Right renal cortex interstitium (tissue), 3 donors: ENCODE measurements at places on chromosomes 5 and 9. TPM values are rescaled to one million over a fixed set of nuclear protein-coding genes. Genes with fewer than 3 reads are reported as not detected.

DNA sequence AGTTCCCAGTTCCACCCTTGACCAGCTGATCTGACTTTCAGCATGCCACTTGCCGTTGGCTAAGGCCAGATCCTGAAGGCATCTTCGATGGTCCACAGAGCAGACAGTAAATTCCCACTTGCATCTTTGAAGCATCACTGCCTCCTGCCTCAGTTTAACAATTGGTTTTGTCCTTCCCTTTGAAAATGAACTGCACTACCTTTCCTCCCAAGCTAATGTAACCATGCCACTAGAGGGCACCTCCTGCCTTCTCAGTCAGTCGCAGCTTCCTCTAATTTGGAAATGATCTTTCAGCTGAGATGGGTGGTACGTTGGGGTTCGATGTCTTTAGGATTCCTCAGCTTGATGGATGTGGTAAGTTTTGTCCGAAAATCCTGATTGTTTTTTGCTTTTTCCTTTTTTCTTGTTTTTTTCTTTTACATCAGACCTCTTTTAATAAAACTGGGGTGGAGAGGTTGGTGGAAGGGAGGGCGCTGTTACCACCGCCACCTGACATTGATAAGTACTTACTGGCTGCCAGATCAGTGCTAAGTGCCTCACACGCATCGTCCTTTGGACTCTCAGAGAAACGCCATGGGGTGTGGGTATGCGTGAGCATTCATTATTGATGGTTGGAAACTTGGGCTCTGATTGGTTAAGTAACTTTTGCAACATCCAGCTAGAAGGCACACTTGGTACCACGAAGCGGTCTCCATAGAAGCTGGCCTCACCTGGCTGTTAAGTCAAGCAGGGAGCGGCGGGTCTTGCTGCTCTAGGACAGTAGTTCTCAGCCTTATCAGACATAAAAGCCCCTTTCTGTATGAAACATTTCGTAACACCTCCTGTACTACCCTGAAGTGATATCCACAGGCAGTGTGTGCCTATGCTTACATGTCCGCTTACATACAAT, 16.9 kb downstream of the PTTG1 start:
- DNase-seq = peak; percentile 58

Gene OGN
- 55.2 TPM for polyA plus RNA-seq

DNA sequence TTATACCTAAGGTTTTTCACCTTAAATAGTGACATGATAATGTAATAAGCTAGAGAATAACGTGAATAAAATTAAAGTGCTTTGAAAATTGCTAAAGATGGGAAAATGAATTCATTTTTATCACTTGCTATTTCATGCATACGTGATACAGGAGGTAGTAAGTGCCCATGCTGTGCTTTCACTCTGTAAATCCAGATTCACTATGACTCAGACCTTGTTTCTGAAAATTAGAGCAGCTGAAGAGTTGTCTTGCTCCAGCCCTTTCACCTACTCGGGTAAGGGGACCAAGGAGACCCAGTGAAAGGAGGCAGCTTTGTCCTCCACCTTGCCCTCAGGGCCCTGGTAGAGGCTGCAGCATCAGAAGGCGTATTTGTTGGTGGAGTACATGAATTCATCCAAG, 87.9 kb downstream of the ANKH start:
- no peak for DNase-seq

- no peak for DNase-seq
Measured at GRCh38 chr9:107090218-107090617, 192.9 kb upstream of the RAD23B start.

DNA sequence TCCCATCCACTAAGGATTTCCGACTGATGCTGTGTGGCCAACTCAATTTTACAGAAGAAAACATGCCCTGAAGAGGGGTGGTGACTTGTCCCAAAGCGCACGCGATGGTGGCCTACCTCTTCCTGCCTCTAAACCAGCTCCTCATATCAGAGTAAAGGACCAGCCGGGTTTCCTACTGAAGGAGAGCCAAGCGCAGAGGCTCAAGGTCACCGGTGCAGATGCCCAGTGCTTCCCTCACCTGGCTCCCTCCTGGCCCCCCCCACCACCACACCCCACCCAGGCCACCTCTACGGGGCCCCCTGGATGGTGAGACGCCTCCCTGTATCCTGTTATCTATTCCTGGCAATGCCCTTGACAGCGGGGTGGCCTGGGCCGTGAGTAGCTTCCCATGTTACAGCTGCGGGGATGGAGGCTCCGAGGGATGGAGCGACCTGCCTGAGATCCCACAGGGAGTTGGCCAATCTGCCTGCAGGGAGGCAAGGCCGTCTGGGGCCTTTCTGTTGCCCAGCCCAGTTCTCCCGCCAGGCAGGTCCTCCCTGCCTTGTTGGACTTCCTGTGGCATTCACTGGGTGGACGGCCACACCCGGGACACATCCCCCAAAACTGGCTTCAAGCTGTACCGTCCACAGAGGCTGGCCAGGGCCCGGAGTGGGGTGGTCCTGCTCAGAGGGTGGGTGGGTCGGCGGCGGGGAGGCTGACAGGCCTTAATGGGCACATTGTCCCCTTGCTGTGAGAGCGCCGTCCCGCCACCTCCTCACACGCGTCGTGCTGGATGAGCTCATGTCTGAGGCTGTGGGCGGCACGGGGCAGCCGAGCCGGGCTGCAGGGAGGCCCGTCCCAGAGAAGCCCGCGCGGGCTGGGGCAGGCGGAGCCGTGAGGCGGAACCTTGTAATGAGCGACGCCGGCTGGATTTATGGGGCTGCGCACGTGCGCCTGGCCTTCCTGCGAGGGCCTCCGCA, 72.5 kb downstream of the MACROH2A1 start:
- peak; percentile 56 for DNase-seq

DNA sequence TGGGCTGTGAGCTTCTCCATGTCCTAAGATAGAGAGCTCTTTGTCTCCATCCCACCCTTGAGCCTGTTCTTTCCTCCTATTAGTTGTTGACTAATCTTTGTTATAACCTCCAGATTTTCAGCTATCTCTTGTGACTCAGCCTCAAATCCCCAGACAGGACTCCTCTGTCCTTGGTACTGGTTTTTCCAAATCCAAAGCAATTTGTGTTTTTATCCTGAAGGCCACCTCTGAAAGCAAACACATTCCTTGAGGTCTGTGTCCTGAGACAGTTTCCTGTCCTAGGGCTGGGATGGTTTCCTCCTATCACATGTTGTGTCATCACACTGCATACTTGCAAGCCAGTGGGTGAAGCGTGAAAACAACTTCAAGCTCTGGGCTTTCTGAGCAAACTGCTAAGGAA, 8.5 kb downstream of the TNC start:
- DNase-seq = no peak

- DNase-seq = no peak
Measured at GRCh38 chr5:1180841-1181271, 20.5 kb upstream of the SLC6A19 start.

- no peak for DNase-seq
Measured at GRCh38 chr5:179314606-179315355, 30.5 kb downstream of the ADAMTS2 start.

GRCh38 chr9:21477466-21477865, 4.6 kb downstream of the IFNE start:
- no peak for DNase-seq

GRCh38 chr5:111427762-111428161, 84.6 kb downstream of the STARD4 start:
- DNase-seq = no peak

- no peak for DNase-seq
Measured at GRCh38 chr9:131731644-131732043, 8.2 kb downstream of the RAPGEF1 start.

Gene OLFML2A
- 23.8 TPM for polyA plus RNA-seq

DNA sequence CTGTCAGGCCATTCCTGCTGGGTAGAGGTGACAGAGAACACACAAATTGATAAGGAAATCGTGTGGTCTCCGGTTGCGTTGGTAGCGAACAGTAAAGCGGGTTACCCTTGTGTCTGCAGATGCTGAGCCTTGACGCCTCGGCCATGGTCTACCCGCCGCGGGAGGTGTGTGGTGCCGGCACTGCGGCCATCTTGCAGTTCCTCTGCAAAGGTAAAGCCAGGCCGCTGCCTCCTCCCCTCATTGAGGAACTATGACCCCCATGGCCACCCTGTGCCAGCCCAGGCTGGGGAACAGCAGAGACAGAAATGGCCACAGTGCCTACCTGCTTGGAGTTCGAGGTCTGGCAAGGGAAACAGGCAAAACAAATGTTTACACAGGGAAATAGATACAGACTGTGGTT, 16.3 kb downstream of the LRSAM1 start:
- no peak for DNase-seq
